ENCODE measurements at places on chromosomes 1 and 21.

DNA sequence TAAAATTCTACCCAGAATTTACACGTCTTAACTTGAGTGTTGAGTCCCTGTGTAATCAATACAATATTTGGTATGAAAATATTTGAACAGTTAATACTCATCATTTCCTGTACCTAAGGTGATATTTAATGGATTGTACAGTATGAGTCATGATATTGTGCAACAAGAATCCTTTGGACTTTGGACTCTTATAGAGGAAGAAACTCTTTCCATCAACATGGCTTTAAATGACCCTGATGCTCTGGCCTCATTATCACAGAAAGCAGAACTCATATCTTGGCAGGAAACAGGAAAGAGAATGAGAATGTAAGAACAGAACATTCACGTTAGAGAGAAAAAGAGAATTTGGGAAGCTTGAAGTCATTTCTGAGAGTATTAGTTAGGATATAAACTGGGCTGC, 168.8 kb upstream of the B3GALT2 start:
- no peak for DNase-seq

- no peak for DNase-seq
These were observed 109.3 kb downstream of the GDAP2 start for GRCh38 chr1:117820096-117820495.

DNA sequence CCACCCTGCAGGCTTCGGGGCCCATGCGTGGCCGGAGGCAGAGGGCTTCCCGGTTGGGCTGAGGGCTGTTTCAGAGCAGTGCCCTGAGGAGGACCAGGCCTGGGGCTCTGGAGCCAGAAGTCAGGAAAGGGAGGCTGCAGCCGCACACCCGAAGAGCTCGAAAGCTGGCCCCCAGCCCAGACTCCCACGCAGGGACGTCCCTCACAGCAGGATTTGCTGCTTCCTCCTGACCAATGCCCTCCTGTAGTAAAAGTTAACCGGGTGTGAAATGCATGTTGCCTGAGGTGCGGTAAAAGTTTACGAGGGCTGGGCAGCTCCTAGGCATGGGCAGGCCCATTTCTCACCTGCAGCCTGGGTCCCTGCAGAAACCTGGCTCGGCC, 101.5 kb upstream of the ARHGEF16 start:
- no peak for DNase-seq

DNA sequence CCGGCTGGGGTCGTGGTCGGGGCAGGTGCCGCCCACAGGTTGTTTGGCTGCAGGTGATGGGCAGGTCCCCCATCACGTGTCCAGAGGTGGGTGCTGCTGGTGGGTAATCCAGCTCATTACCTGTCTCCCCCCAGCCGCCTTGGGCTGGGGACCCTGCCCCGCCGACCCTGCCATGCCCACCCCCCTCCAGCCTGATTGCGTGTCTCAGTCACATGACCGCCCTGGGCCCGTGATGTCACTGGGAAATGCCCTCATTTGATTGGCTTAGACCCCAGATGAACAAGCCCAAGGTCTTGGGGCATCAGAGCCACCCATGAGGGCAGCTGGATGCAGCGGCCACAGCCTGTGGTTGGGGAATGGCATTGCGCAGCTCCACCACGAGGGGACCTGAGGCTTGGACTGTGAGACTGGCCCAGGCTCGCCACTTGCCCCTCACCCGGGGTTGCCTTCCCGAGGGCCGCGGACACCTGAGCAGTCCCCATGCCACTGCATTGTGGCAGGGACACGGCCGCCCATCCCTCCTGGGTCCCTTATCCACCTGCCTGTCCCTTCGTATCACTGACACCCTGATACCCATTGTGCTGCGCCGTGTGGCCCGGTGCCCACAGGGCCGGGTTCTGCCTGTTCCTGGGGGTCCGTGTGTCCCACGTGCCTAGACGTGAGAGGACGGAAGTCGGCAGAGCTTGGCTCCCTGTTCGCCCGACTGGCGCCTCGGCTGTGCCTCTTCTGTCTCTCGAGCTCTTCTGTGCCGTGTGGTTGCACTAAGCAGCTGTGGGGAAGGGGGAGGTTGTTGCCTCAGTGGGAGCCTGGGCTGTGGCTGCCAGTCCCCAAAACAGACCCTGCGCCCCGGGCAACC, 68.0 kb downstream of the FAAP20 start:
- no peak for DNase-seq

- DNase-seq = no peak
These were observed 81.5 kb downstream of the BEND5 start for GRCh38 chr1:48695161-48695560.

- no peak for DNase-seq
These were observed 68.9 kb upstream of the S1PR1 start for GRCh38 chr1:101167891-101168290.

GRCh38 chr1:23591460-23592208, 32.3 kb upstream of the ID3 start:
- DNase-seq = no peak

- DNase-seq = no peak
These were observed 10.6 kb upstream of the KCNE2 start for GRCh38 chr21:34353182-34353581.

- no peak for DNase-seq
These were observed 77.4 kb upstream of the ARTN start for GRCh38 chr1:43856188-43856587.

DNA sequence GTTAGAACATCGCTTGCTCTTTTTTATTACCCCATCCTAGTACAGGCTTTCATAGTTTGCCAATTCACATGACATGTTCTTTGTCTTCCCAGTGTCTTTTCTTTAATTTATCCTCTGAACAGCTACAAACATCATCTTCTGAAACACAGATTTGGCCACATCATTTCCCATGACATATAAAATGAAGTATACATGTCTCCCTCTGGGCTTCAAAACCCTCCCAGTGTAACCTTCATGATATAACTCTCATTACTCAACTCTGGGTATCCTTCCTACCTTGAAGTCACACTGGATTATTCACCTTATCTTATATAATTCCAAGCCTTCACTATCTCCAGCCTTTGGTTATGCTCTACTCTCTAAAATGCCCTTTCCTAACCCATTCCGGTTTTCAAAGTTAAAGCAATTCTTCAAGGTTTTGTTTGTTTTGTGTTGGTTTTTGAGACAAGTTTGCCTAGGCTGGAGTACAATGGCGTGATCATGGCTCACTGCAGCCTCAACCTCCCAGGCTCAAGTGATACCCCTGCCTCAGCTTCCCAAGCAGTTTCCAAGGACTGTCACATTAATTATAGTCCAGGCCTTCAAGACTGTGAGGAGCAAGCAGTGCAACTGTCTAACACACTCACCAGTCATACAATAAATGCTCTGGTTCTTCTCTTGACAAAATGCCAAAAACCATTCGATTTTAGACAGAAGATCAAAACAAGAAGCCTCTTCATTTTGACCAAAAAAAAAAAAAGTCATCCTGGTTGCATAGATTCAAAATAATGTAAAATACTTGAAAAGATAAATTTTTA, 5.8 kb downstream of the RGS1 start:
- no peak for DNase-seq

DNA sequence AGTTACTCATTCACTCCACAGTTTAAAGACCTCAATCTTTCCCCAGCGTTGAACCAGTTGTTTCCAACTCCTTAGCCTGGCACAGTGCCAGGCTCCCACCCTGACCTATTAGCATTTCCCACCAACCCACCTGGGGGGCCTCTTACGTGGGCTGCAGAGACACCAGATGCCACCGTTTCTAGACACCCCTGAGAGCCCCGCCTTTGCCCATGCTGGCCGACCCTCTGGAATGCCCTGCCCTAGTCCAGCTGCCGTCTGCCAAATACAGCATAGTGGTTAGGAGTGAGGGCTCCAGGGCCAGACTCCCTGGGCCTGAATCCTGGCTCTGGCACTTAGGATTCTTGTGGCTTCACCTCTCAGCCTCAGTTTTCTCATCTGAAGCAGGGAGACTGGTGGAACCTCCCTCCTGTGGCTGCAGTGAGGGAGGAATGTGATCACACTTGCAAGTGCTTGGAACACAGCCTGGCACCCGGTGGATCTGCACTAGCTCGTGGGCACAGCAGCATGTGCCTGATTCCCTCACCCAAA, 65.2 kb downstream of the TMCO4 start:
- DNase-seq = no peak

- no peak for DNase-seq
These were observed 3.1 kb upstream of the BLACAT1 start for GRCh38 chr1:205458777-205459566.

DNA sequence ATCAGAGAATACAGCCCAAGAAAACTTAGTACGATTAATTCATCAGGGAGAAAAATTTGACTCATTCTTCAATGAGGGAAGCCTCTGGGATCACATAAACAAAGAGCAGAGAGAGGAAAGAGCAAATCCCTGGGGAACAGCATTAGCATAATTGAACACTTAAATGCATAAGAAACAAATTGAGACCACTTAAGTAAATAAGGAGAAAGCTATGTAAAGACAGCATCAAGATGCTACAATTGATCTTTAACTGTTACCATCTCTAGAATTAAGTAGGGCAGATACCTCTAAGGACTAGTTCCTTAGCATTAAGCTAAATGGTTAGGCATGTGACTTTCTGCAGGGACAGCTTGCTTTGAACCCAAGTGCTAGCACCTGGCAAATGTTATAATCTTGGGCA, 265.1 kb upstream of the NEGR1 start:
- no peak for DNase-seq

DNA sequence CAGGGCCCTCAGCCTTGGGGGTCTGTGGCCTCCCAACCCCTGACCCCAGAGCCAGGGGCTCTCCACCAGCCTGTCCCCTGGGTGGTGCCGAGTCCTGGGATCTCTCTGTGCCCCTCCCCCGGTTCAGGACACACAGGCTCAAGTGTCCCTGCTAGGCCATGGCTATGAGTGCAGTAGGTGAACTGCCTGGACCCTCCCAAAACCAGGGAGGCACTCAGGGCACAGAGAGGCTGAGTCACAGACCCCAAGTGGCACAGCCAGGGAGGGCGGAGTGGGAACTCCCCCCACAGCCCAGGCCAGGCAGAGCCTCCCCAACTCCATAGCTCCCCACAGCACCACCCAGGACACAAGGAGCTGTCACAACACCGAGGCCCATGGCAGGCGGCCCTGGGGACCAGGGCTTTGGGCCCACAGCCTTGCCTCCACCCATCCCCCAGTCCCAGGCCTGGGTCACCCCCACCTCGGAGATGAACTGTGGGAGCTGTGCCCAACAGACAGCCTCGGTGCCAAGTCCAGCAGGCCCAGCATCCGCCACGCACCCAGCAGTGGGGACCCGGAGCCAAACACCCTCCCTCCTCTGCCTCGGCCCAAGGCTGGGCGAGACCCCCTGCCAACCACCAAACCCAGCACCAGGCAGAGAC, 3.2 kb downstream of the DVL1 start:
- DNase-seq = no peak

- DNase-seq = no peak
These were observed 37.7 kb upstream of the GPR37L1 start for GRCh38 chr1:202084791-202085681.
